ENCODE measurements at places on chromosomes 5 and 9.

DNA sequence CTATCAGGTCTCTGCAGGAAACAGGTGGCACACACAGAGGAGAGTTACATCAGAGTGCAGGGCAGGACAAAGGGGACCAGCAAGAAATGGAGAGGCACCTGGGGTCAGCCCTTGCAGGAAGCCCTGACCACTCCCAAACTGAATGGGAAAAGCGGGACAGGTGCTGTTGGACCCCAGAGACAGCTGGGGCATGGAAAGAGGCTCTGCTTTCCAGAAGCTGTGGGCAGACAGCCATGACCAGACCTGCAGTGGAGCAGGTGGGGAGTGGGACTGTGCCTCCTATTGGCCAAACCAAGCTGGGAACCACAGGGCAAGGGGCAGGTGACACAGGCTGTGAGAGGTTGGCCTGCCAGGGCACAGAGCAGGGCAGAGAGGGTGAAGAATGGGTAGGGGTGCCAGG is 125.8 kb downstream of the BOD1 start:
- DNase-seq, result no peak

DNA sequence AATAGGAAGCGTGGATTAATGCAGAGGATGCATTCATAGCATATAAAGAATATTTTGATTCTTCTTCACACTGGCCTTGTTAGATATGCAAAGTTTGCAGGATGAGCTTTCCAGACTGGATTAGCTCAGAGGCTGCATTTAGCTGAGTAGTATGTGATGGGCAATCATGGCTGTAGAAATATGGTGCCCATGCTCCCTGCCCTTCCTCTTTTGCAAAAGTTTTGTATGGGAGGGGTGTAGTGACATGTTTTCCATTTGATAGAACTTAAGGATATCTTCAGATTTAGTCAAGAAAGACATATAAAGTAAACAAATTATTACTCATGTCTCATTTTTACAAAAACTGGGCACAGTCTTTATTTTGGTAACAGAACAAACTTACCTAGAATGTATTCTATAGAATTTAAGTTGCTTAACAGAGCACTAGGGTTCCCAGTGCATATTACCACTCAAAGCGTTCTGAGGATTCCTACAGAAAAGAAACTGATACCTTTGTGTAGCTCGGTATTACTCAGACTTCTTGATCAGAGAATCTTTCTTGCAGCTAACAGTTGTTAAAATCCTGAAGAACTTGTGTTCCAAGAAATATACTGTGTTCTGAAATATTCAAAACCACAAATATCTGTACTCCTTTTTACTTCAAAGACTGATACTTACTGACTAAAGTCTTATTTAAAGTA is 9.8 kb downstream of the GTF3C4 start:
- no peak for DNase-seq

- DNase-seq, result no peak
Measured at GRCh38 chr9:135888126-135888765, 19.1 kb downstream of the CAMSAP1 start.

DNA sequence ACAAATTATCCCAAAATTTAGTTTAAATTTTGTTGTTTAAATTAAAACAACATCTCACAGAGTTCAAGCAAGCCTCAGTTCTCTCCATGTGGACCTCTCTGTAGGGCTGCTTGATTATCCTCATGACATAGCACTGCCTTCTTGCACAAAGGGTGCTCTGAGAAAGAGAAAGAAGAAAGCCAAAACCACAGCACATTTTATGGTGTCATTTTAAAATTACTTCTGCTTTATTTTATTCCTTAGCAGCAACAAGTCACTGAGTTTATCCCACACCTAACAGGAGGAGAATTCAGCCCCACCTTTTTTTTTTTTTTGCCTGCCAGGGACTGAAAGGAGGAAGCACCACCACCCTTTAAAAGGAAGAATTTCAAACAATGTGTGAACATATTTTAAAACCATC is 12.8 kb upstream of the KCNV2 start:
- no peak for DNase-seq

GRCh38 chr9:81377320-81377719 is 312.0 kb downstream of the TLE1 start:
- no peak for DNase-seq

- no peak for DNase-seq
Measured at GRCh38 chr5:143051244-143052058, 281.3 kb downstream of the ARHGAP26 start.
